ENCODE measurements at places on chromosomes 6 and 20.

- no peak for DNase-seq
Measured at GRCh38 chr6:33845031-33845745, 41.4 kb upstream of the MLN start.

GRCh38 chr20:20343932-20344331 lies 24.0 kb upstream of the INSM1 start:
- no peak for DNase-seq

- peak; percentile 13 for DNase-seq
Measured at GRCh38 chr20:45629496-45630100, at the start of gene WFDC10A. TSS of gene WFDC10A (plus strand) at chr20:45629739. CDS start at chr20:45629814, 75 bp downstream.

GRCh38 chr6:145544514-145544913 lies 190.8 kb downstream of the EPM2A start:
- DNase-seq = no peak

DNA sequence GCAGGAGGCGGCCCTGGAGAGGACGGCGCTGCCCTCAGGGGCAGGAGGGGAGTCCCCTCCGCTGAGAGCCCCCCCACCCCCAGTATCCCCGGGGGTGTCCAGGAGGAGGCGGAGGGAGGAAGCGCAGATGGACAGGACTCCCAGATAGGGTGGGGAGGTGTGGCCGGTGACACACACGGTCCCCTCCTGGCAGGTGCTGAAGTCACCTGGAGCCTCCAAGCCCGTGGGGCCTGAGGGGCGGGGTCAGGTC lies 1.4 kb downstream of the STMN3 start:
- DNase-seq = peak; percentile 38

- peak; percentile 53 for DNase-seq
Measured at GRCh38 chr6:89145956-89146717, at the start of gene PM20D2. TSS of gene PM20D2 (plus strand) at chr6:89146055. CDS start at chr6:89146145, 90 bp downstream.

- no peak for DNase-seq
Measured at GRCh38 chr20:53677447-53678314, 84.0 kb upstream of the ZNF217 start.

GRCh38 chr6:157032923-157033322 lies 255.7 kb downstream of the ARID1B start:
- no peak for DNase-seq

DNA sequence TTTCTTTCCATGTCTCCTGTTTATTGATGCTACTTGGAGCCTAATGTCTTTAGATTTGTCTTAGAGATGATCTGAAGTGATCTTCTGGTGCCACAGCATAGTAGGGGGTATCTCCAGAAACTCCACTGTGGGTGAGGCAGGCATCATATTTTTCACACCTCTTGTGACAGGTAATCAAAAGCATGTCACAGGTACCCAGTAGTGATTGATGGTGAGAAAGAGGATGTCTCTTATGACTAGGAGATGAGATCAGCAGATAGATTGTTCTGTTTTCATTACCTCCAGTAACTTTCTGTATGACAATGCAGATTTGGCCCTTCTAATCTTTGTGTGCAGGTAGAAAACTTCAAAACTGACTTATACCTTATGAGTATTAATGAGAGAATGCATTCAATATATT lies 13.5 kb downstream of the NCOA7 start:
- peak; percentile 51 for DNase-seq

GRCh38 chr20:58746620-58747019 lies 54.0 kb downstream of the NPEPL1 start:
- no peak for DNase-seq

All from CD4-positive, alpha-beta T cell treated with Interleukin-2 at 100 ng/mL for 4 hours (primary cell).